Temporal lobe (tissue), 4 donors: ENCODE measurements at places on chromosomes 3 and 15. TPM values are rescaled to one million over a fixed set of nuclear protein-coding genes. Genes with fewer than 3 reads are reported as not detected.

Gene C2CD4A
- not detected for total RNA-seq

Gene CTXN2
- 0.25 TPM for total RNA-seq

Gene CHP1
- 37.1 TPM for total RNA-seq

Gene ITGA11
- total RNA-seq = 1.5 TPM

Gene SUSD5
- total RNA-seq = 1.7 TPM

Gene P2RY12
- total RNA-seq = 15.0 TPM

Gene MYH15
- 0.25 TPM for total RNA-seq

Gene SLC22A13
- under 0.01 TPM for total RNA-seq

Gene FBXO40
- under 0.01 TPM for total RNA-seq

Gene DPPA2
- not detected for total RNA-seq

Gene CASR
- total RNA-seq = not detected

Gene MEGF11
- total RNA-seq = 5.2 TPM

Gene PPP1R14D
- not detected for total RNA-seq

Gene RAMAC
- 21.9 TPM for total RNA-seq

Gene CD86
- total RNA-seq = 1.2 TPM

Gene NRG4
- 1.2 TPM for total RNA-seq

Gene SMCO1
- not detected for total RNA-seq

Gene PLA2G4E
- total RNA-seq = not detected

Gene ABI3BP
- total RNA-seq = 3.0 TPM

Gene CLDN1
- total RNA-seq = 5.7 TPM

Gene HES1
- 16.2 TPM for total RNA-seq

Gene TM4SF1
- total RNA-seq = 13.5 TPM

Gene LINGO1
- 46.2 TPM for total RNA-seq

Gene C3orf85
- total RNA-seq = not detected
